ENCODE measurements at places on chromosomes 4 and X.

- no peak for DNase-seq
Observed at GRCh38 chr4:107733431-107733925, 13.4 kb upstream of the PAPSS1 start.

- no peak for DNase-seq
Observed at GRCh38 chr4:113607998-113608397, 153.5 kb downstream of the CAMK2D start.

DNA sequence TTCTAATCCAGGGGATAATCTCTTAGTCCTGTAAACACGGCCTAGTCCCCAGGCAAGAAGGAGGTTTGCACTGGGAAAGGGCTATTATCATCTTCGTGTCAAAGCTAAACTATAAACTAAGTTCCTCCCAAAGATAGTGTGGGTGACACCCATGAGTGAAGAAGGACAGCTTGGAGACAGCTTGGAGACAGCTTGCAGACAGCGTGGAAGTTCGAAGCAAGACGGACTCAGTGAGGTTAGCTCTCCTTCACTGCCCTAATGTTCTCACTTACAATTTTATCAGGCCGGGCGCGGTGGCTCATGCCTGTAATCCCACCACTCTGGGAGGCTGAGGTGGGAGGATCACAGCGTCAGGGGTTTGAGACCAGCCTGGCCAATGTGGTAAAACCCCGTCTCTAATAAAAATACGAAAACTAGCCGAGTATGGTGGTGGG lies 19.2 kb upstream of the PLCXD1 start:
- no peak for DNase-seq

DNA sequence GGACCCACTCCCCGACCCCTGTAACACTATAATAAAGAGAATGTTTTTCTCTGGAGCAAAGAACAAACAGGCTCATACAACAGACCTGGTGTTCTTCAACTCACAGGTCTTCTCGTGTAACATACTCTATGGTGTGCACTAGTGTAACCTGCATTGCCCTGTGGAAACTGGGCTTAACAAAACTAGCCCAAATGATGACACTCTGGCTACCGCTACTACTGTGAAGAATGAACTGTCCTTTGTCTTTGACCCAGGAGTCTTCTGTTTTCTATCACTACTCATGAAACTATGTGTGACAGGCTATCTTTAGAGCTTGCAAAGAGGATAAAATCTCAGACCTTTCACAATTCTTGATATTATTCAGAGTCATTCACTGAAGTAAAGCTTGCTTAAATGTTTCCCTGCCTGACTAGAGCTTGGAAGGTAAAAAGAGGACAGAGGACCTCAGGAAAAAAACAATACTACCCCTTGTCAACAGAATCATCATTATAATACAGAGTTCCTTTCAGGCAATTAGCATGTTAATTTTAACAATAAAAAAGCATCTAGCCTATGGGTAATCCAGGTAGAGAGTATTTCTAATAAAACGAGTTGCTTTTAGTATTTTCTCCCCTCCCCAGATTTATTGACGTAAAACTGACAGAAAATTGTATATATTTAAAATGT lies 59.2 kb downstream of the FSTL5 start:
- DNase-seq: no peak

DNA sequence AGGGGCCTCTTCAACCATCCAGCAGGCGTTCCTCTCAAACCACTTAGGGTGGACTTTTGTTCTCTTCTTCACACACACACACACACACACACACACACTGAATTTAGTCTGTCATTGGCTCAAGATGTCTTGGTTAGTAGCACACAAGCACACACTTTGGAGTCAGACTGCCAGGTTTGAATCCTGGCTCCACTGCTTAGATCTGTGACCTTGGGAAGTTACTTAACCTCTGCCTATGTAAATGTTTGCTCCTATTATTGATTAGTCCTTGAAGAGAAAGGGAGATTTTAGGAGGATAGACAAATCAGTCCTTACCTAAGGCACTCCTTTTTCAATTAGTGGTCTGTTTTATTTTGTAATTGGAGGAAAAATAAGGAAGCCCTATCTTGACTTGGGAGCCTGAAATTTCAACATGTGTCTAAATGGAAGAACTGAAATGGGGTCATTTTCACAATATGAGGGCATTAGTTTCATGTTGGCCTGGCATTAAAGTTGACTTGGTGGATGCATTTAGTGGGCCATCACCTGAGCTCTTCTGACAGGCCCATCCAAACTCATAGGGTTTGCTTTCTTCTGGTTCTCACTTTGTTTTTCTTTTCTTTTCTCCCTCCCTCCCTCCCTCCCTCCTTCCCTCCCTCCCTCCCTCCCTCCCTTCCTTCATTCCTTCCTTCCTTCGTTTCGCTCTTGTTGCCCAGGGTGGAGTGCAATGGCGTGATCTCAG lies 13.3 kb upstream of the TMEM131L start:
- no peak for DNase-seq

- no peak for DNase-seq
Observed at GRCh38 chr4:25299476-25300203, 12.9 kb upstream of the ZCCHC4 start.

GRCh38 chr4:105343146-105343931 lies 130.5 kb downstream of the PPA2 start:
- DNase-seq: no peak

- no peak for DNase-seq
Observed at GRCh38 chr4:113744667-113745240, 16.8 kb downstream of the CAMK2D start.

Measured in testis (tissue), 5 donors.